ENCODE measurements at places on chromosomes 7 and 10.
A peak's percentile ranks its signal among the peaks of the same experiment; 100 is the strongest.

DNA sequence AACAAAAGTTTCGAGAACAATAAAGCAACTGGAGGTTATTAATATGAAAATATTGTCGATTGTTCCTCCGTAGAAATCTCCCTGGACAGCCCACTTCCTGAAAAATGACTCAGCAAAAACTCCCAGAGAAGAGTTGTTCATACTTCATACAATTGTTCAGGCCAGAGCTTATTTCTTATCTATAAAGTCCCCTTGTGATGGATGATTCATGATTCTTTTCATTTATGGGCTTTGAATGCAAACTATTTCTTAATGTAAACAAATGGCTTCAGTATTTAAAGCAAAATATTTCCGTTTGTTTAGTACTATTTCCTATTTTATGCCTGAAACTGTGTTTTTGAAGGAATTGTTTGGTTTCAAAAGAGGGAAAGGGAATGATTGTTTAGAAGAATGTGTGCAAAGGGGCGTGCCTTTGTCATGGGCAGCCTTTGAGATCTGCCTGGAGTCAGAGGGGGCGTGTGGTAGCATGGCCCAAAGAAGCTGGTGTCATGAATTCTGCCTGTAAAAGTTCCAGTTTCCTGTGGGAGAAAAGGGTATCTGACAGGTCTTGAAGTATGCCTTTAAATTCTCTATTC lies 26.2 kb upstream of the EXOC6 start:
- no peak for DNase-seq

- DNase-seq, result no peak
Measured at GRCh38 chr7:92462560-92462959, 15.2 kb downstream of the ERVW-1 start.

GRCh38 chr7:18511351-18512140 lies 16.0 kb downstream of the HDAC9 start:
- DNase-seq, result no peak

GRCh38 chr7:55018361-55019190 lies at the start of gene EGFR:
Gene EGFR, plus strand, starts transcription at chr7:55019017. Its CDS starts 261 bp downstream, at chr7:55019278.
- no peak for DNase-seq

GRCh38 chr10:129622291-129622690 lies 155.2 kb downstream of the MGMT start:
- no peak for DNase-seq

DNA sequence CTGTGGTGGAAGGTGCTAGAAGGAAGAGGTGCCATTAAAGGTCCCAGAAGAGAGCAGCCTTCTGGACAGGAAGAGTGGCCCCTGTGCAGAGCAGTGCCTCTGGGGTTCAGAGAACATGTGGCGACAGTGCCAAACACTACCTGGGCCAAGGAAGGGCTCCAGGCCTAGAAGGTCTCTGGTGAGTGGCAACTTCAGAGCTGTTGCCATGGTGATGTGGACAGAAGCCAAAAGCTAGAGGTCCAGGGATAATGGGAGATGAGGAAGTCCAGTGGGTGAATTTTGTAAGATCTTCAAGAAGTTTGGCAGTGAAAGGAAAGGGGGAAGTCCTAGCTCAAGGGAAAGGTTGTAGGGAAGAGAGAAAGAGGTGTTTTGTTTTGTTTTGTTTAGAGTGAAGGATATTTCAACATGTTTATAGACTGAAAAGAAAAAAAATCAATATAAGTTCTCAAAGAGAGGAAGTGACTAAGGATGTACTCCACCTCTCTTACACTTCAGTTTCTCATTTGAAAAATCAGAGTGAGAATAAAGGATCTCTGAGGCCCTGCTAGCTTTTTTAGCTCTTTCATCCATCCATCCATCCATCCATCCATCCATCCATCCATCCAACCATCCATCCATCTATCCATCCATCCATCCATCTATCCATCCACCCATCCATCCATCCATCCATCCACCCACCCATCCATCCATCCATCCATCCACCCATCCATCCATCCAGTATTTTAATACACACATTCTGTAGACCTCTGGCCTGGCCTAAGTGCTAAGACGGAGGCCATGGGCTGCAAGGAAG lies 77.1 kb upstream of the DUSP5 start:
- DNase-seq, result peak; percentile 59

- no peak for DNase-seq
Measured at GRCh38 chr7:114021135-114021534, 102.3 kb upstream of the PPP1R3A start.

Measured in DMS153 (cell line).